ENCODE measurements at places on chromosomes 3 and 15. TPM values are rescaled to one million over a fixed set of nuclear protein-coding genes. Genes with fewer than 3 reads are reported as not detected.

The RARRES1 gene
- 7.0 TPM for total RNA-seq

The UCN2 gene
- total RNA-seq = not detected

The WDR48 gene
- total RNA-seq = 30.2 TPM

The CYP1A2 gene
- not detected for total RNA-seq

The CCR8 gene
- not detected for total RNA-seq

The RTP1 gene
- not detected for total RNA-seq

DNA sequence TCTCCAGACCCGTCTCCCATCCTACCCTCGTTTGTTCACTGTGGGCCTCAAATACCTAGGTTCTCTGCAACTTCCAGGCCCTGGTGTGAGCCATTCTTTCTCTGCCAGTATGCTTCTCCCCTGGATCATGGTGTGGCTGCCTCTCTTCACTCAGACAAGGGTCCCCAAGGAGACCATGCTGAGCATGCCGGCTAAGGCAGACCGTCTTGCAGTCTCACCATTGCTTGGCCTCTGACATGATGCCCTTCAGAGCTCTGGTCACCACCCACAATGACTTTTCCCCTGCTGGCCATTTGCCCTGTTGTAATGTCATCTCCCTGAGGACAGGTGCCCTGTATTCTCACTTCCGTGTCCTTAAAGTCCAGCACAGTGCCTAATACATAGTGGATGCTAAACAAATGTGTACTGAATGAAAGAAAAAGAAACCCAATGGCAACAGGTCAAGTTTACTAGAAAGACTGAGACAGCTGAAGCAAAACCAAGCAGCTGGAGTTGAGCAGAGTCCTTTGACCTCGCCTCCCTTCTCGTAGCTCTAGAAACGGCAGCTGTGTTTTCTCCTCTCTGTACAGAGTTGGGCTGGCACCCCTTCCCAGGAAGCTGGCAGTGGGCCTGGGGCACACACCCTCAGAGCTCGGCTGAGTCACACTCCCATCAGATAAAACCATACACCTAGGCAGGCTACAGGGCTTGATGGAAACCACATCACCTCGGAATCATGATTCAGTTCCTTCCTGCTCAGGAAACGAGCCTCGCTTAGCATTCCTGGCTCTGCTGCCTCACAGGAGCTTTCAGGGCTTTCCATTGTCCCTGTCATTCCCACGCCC, 8.6 kb downstream of the TLR9 start:
- peaks cover 22% of the 10 kb centered on the region for H3K36me3 ChIP-seq
- no peaks in the 10 kb centered on the region for H3K27me3 ChIP-seq
- peak overlapping the region; percentile 81 for H3K27ac ChIP-seq
- DNase-seq = peak; percentile 87

GRCh38 chr3:178969004-178969700, 102.5 kb downstream of the ZMAT3 start:
- no peak overlapping the region for H3K4me3 ChIP-seq
- DNase-seq = no peak
- H3K36me3 ChIP-seq = no peaks in the 10 kb centered on the region
- H3K27ac ChIP-seq = no peak overlapping the region
- no peaks in the 10 kb centered on the region for H3K4me1 ChIP-seq

- no peak overlapping the region for H3K27ac ChIP-seq
- H3K27me3 ChIP-seq = no peaks in the 10 kb centered on the region
- H3K36me3 ChIP-seq = no peaks in the 10 kb centered on the region
- no peaks in the 10 kb centered on the region for H3K4me1 ChIP-seq
- no peak for DNase-seq
Measured at GRCh38 chr3:82978368-82978767, 1216.9 kb upstream of the GBE1 start.

- H3K4me1 ChIP-seq = no peaks in the 10 kb centered on the region
- no peak overlapping the region for H3K4me3 ChIP-seq
- no peaks in the 10 kb centered on the region for H3K27me3 ChIP-seq
- DNase-seq = no peak
- H3K27ac ChIP-seq = no peak overlapping the region
Measured at GRCh38 chr3:190205739-190206138, 85.0 kb upstream of the P3H2 start.

- no peak overlapping the region for H3K27ac ChIP-seq
- DNase-seq = no peak
- H3K4me1 ChIP-seq = no peaks in the 10 kb centered on the region
- no peaks in the 10 kb centered on the region for H3K27me3 ChIP-seq
- H3K4me3 ChIP-seq = no peak overlapping the region
Measured at GRCh38 chr3:111989061-111989678, 9.6 kb upstream of the TAGLN3 start.

DNA sequence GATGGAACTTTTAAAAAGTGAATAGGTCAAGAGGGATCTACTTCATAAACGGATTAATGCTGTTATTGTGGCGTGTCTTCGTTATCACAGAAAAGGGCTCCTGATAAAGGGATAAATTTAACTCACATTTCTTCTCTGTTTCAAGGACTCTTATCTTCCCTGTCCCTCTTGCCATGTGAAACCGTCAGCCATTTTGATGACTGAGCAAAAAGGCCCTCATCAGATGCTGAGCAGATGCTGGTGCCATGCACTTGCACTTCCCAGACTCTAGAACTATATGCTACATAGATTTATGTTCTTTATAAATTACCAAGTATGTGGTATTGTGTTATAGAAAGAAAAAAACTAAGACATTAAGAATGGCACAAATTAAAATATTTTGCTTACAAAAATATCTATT, 1011.8 kb upstream of the GBE1 start:
- no peaks in the 10 kb centered on the region for H3K27me3 ChIP-seq
- H3K27ac ChIP-seq = no peak overlapping the region
- H3K4me3 ChIP-seq = no peak overlapping the region
- H3K4me1 ChIP-seq = no peaks in the 10 kb centered on the region
- no peak for DNase-seq

GRCh38 chr15:66389098-66389858, 2.6 kb downstream of the MAP2K1 start:
- H3K4me3 ChIP-seq = peak overlapping the region; percentile 92
- no peaks in the 10 kb centered on the region for H3K27me3 ChIP-seq
- peaks cover 3% of the 10 kb centered on the region for H3K36me3 ChIP-seq
- peaks cover 34% of the 10 kb centered on the region for H3K4me1 ChIP-seq
- H3K27ac ChIP-seq = no peak overlapping the region
- DNase-seq = no peak

DNA sequence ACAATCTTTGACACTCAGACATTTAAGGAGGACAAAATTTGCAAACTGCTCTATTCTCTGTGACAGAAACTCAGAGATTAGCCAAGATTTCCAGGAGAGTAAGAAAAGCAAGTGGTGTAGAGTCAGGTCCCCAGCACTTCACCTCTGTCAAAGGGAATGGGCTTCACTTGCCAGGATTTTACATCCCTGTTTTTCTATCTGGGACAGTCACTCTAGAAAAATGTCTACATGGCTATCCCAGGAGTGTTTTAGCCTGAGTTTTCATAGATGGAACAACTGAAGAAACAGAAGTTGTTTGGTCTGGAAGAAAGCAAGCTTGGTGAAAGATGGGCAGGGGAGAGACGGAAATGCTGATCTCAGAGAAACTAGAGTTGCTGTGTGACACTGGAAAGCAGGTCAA, 3.0 kb downstream of the FAM219B start:
- H3K4me3 ChIP-seq = no peak overlapping the region
- no peak overlapping the region for H3K27ac ChIP-seq
- no peak for DNase-seq

DNA sequence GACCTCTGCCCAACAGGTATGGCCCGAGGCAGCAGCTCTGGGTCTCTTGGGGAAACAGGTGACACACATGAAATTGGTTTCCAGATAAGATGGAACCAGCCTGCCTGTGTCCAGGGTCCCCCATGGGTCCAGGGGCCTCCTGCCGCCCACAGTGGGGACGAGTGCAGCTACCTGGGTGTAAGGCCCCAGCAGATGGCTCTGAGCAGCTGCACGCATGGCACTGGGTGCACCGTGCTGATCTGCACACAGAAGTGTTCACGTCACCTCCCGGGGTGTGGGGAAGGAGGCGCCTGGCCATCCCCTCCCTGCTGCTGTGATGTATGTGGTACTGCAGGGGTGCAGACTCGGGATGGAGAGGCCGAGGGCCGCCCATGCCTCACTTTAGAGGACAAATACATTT, 63.6 kb downstream of the NIPA2 start:
- H3K27me3 ChIP-seq = no peaks in the 10 kb centered on the region
- DNase-seq = no peak
- H3K36me3 ChIP-seq = peaks cover 77% of the 10 kb centered on the region
- H3K4me3 ChIP-seq = no peak overlapping the region

DNA sequence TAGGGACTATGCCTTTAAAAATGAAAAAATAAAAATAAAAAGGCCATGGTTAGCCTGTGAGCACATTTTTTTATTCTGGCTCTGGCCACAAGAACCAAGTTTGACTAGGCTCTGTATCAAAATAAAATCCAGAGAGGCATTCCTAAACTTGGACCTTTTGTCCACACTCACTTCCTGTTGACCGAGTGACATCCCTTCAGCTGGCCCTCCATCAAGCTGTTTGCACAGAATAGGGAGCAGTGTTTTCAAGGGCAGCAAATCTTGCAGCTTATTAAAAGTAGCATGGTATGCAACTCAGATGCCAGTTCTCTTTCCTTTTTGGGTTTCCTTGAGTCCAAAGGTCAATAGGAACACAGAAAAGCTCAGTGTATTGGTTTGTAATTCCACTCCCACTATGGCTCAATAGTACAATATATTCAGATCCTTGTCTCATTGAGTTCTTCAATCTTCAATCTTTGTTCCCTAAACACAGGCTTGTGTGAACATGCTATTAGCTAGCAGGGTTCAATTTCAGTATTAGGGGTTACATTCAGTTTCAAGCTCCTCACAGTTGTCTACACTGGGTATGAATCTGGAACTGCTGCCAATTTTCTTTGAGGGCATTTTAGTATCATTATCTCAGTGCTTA, 244.5 kb downstream of the RBMS3 start:
- H3K36me3 ChIP-seq = no peaks in the 10 kb centered on the region
- no peak overlapping the region for H3K4me3 ChIP-seq
- H3K4me1 ChIP-seq = peaks cover 22% of the 10 kb centered on the region
- no peaks in the 10 kb centered on the region for H3K27me3 ChIP-seq
- DNase-seq = peak; percentile 37

GRCh38 chr15:45785897-45786296, 151.1 kb downstream of the SQOR start:
- no peak overlapping the region for H3K27ac ChIP-seq
- H3K27me3 ChIP-seq = no peaks in the 10 kb centered on the region
- DNase-seq = no peak

GRCh38 chr15:83081256-83082014, 14.4 kb upstream of the BTBD1 start:
- no peak for DNase-seq
- no peaks in the 10 kb centered on the region for H3K36me3 ChIP-seq
- no peaks in the 10 kb centered on the region for H3K4me1 ChIP-seq
- no peaks in the 10 kb centered on the region for H3K27me3 ChIP-seq
- H3K4me3 ChIP-seq = no peak overlapping the region

DNA sequence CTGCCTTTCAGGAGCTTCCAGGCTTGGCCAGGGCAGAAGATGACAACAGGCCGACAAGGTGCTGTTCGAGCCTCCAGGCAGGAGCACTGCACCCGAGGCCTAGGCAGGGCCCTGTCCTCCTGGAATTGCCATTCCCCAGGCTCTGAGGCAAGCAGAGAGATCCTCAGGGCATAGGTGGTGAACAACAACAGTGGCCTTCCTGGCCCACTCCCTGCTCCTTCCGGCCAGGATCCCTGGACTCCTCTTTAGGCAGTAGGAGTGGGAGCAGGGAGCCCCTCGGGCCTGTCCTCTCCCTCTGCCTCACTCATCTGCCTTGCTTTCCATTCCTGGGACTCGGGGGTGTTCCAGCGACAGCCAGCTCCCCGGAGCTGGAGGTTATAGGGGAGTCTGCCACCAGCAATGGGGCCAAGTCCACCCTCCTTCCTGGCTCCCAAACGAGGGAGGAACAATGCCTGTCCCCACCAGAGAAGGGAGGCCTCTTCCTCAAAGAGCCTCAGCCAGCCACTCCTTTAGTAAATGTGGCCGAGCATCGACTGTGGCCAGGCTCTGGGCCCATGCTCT, 135.0 kb downstream of the NUP210 start:
- peaks cover 16% of the 10 kb centered on the region for H3K4me1 ChIP-seq
- no peak overlapping the region for H3K27ac ChIP-seq
- H3K27me3 ChIP-seq = no peaks in the 10 kb centered on the region
- no peak for DNase-seq
- no peak overlapping the region for H3K4me3 ChIP-seq

- no peak overlapping the region for H3K4me3 ChIP-seq
- no peaks in the 10 kb centered on the region for H3K27me3 ChIP-seq
- H3K36me3 ChIP-seq = no peaks in the 10 kb centered on the region
- H3K27ac ChIP-seq = no peak overlapping the region
- DNase-seq = peak; percentile 88
Measured at GRCh38 chr3:31880020-31880419, 101.0 kb downstream of the OSBPL10 start.

DNA sequence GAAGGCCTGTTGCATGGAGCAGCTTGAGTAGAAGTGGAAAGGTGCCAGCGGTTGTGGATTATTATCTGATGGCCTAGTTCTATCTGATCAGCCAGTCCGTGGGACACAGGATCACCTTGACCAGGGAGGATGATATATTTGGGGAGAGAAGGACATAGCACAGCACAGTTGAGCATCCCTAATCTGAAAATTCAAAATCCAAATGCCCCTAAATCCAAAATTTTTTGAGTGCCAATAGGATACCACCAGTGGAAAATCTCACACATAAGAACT, 6.0 kb downstream of the CSPG4 start:
- no peak overlapping the region for H3K27ac ChIP-seq
- DNase-seq = no peak
- H3K4me1 ChIP-seq = peaks cover 6% of the 10 kb centered on the region
- H3K4me3 ChIP-seq = no peak overlapping the region
- H3K36me3 ChIP-seq = no peaks in the 10 kb centered on the region
- no peaks in the 10 kb centered on the region for H3K27me3 ChIP-seq

DNA sequence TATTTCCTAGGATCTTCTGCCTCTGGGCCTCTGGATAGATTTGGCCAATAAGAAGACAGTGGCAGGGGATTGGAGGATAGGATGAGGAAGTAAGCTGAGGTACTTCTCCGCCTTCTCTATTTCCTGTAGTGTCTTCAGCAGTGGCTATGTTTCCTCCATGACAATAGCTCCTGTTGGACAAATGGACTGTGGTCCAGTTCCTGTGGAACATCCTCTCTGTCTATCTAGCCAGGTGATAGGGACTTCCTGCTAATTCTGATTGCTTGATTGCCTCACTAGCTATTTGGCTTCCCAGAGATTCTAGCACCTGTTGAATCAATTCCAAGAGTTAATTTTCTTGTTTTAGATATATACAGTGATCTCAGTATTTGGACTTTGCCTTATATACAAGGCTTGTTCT, 456.2 kb upstream of the NECTIN3 start:
- no peak overlapping the region for H3K4me3 ChIP-seq
- no peaks in the 10 kb centered on the region for H3K4me1 ChIP-seq
- no peak for DNase-seq
- H3K36me3 ChIP-seq = no peaks in the 10 kb centered on the region
- no peak overlapping the region for H3K27ac ChIP-seq
- no peaks in the 10 kb centered on the region for H3K27me3 ChIP-seq

GRCh38 chr15:51401872-51402517, 60.5 kb downstream of the GLDN start:
- peaks cover 4% of the 10 kb centered on the region for H3K4me1 ChIP-seq
- DNase-seq = no peak
- H3K36me3 ChIP-seq = no peaks in the 10 kb centered on the region

All from upper lobe of left lung (tissue), 6 donors.